ENCODE measurements at places on chromosomes 3 and 15. TPM values are rescaled to one million over a fixed set of nuclear protein-coding genes. Genes with fewer than 3 reads are reported as not detected.

GRCh38 chr3:104554425-104554824 is 812.3 kb upstream of the ALCAM start:
- no peaks in the 10 kb centered on the region for H3K36me3 ChIP-seq
- H3K27me3 ChIP-seq = no peaks in the 10 kb centered on the region
- no peak for DNase-seq
- no peak overlapping the region for H3K27ac ChIP-seq

The MNS1 gene
- 1.4 TPM for total RNA-seq

The TSPAN3 gene
- total RNA-seq = 199 TPM

DNA sequence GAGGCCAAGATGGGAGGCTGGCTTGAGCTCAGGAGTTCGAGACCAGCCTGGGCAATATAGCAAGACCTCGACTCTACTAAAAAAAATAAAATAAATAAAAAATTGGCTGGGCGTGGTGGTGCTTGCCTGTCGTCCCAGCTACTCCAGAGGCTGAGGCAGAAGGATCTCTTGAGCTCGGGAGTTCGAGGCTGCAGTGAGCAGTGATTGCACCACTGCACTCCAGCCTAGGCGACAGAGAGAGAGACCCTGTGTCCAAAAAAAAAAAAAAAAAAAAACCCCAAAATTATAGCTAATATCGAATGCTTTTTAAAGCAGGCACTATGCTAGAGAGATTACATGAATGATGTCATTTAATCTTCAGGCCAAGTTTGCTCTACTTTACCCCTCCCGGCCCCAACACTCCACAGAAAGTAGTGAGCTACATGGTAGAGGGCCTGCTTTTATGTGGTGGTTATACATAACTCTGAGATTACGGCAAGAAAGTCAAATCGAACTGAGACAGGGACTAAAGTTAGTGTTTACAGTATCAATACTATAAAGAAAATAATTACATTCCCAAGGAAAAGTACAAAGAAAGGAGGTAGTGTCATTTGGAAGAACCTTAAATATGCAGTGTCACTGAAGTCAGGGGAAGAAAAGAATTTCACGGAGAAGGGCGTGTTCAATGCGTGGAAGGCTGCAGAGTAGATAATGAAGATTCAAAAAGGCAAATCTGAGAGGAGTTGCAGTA is 1.1 kb downstream of the ADPGK start:
- H3K4me3 ChIP-seq = peak overlapping the region; percentile 95
- peak overlapping the region; percentile 97 for H3K27ac ChIP-seq
- no peaks in the 10 kb centered on the region for H3K4me1 ChIP-seq
- no peaks in the 10 kb centered on the region for H3K36me3 ChIP-seq
- DNase-seq = no peak
- H3K27me3 ChIP-seq = no peaks in the 10 kb centered on the region

The CHCHD6 gene
- total RNA-seq = 46.5 TPM

DNA sequence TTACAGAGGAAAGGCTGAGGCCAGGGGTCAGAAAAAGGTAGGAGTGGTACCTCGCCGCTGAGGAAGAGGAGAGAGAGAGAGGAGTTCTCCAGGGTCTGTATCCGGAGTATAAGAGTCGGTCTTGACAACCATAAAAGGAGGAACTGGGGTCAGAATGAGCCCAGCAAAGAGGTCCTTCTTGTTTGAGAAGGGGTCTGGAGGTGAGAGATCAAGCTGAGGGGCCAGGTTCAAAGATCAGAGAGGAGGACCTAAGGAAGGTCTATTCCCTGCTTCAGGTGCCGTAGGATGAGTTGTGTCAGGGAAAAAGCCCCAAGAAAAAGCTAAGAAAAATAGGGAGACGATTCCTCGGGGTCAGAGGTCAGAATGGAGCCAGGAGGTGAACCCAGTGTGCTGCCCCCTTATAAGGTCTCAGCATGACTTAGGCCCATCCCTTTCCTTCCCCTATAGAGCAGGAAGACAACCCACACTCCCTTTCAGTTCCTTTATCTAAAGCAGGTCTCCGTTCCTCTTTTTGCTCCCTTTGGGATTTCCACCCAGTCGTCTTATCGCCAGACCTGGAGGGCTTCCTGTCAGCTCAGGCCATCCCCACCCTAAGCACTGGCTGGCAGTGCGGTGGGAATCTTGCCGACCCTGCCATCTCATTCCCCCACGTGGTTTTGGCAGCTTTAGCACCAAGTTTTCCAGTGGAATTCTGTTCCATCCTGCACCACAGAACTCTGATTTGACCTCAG is 651 bp downstream of the MTMR14 start:
- H3K27me3 ChIP-seq = no peaks in the 10 kb centered on the region
- H3K36me3 ChIP-seq = peaks cover 2% of the 10 kb centered on the region
- peak overlapping the region; percentile 72 for H3K4me3 ChIP-seq
- DNase-seq = no peak
- H3K27ac ChIP-seq = peak overlapping the region; percentile 77

The PAQR9 gene
- total RNA-seq = not detected

DNA sequence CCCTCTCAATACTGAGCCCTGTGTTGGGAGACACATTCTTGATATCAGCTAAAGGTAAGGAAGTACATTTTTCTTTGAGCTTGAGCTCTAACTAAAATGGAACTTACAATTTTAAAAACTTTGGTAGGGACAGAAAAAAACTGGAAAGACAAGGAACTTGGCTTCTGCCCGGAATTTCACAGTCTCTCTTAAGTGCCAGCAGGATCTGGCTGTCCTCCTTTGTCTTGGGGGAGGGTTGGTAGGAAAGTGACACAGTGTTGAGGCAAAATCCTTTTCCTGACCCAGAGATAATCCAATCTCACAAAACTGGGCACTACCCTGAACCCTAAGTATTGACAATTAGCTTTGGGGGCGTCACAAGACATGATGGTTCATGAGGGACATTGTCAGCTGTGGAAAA is 45.3 kb downstream of the ZPLD1 start:
- no peak for DNase-seq
- no peaks in the 10 kb centered on the region for H3K36me3 ChIP-seq
- no peaks in the 10 kb centered on the region for H3K27me3 ChIP-seq
- H3K4me3 ChIP-seq = no peak overlapping the region
- no peaks in the 10 kb centered on the region for H3K4me1 ChIP-seq
- H3K27ac ChIP-seq = no peak overlapping the region

GRCh38 chr3:27287052-27287451 is 82.1 kb downstream of the NEK10 start:
- no peaks in the 10 kb centered on the region for H3K36me3 ChIP-seq
- no peak overlapping the region for H3K27ac ChIP-seq

The LIPH gene
- 0.20 TPM for total RNA-seq

DNA sequence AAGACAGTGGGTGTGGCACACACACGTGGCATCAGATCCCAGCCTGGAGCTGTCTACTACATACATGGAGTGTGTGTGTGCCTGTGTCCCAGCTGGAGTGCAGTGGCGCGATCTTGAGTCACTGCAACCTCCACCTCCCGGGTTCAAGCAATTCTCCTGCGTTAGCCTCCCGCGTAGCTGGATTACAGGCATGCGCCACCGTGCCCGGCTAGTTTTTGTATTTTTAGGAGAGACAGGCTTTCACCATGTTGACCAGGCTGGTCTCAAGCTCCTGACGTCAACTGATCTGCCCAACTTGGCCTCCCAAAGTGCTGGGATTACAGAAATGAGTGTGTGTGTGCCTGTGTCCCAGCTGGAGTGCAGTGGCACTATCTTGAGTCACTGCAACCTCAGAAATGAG is 108.8 kb downstream of the IL12A start:
- no peaks in the 10 kb centered on the region for H3K27me3 ChIP-seq
- no peaks in the 10 kb centered on the region for H3K36me3 ChIP-seq
- H3K4me1 ChIP-seq = no peaks in the 10 kb centered on the region
- no peak overlapping the region for H3K4me3 ChIP-seq
- H3K27ac ChIP-seq = no peak overlapping the region
- DNase-seq = no peak

The TRPM1 gene
- not detected for total RNA-seq

DNA sequence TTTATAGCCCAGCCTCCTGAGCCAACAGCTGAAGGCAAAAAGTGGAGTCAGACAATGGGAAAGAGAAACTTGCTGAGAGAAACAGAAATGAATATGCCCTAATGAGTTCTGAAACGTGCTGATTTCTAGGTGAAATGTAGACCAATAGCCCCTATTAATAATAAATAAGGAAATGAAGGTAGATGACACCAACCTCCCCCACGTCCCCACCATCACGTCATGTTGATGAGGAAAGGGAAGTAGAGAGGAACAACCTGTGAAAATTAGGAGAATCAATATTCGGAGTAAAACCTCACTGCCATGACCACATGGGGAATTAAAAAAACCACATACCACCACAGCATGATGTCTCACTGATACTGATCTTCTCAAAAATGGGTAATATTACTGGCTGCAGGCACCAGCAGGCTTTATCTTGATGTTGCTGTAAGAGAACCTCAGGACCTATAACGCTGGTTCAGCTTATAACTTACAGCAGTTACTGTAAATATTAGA is 64.0 kb downstream of the KAT2B start:
- H3K36me3 ChIP-seq = no peaks in the 10 kb centered on the region
- peaks cover 12% of the 10 kb centered on the region for H3K4me1 ChIP-seq
- no peak overlapping the region for H3K4me3 ChIP-seq
- no peaks in the 10 kb centered on the region for H3K27me3 ChIP-seq
- no peak overlapping the region for H3K27ac ChIP-seq

- H3K27ac ChIP-seq = no peak overlapping the region
- H3K27me3 ChIP-seq = no peaks in the 10 kb centered on the region
- H3K36me3 ChIP-seq = no peaks in the 10 kb centered on the region
- no peak overlapping the region for H3K4me3 ChIP-seq
Observed at GRCh38 chr3:128131897-128132646, 8.5 kb upstream of the RUVBL1 start.

The REC114 gene
- total RNA-seq = not detected
